HCEC 1CT (cell line): ENCODE measurements at places on chromosomes 7 and 10.

- no peak for DNase-seq
These were observed 16.1 kb downstream of the MYL10 start for GRCh38 chr7:101612885-101613515.

DNA sequence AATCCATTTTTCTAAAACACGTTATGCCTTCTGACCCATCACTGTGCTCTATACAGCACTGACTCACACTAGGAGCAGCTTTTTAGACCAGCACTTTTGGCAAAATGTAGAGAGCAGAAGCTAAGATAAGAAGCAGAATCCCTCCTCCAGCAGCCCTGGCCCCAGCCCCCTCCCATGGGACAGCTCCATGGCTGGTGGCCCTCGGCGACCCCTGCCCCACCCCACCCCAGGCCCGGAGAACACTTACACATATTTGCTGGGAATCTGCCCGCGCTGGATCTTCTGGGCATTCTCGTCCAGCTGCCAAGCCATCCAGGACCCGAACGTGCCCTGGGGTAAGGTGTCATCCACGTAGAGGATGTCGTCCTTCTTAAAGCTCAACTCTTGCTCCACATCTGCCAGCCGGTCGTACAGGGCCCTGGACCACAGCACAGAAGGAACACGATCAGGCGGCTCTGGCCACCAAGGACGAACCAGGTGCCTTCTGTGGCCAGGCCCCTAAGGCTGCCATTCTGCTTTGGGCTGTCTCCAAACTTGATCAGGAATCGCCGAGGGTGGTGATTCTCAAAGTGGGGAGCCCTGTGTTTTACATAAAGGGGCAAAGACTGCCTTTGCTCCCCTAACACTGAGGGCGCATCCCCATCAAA is 119.9 kb downstream of the DLG5 start:
- DNase-seq: no peak

DNA sequence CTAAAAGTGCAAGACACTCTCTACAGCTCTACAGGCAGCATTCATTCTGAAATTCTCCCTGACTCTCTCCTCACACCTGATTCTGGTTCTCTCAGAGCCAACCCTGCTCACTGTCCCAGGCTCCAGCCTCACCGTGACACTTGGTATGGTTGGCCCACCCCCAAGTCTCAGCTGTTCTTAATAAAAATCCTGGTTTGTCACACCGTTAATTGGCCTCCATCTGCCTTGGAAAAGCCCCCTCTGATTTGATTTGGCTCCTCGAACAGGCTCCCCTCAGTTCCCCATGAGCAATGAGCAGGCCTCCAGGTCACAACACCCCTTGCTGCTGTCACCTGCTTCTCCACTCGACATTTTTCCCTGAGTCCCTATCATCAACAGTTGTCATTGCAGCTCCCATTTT is 507.3 kb upstream of the AUTS2 start:
- no peak for DNase-seq

DNA sequence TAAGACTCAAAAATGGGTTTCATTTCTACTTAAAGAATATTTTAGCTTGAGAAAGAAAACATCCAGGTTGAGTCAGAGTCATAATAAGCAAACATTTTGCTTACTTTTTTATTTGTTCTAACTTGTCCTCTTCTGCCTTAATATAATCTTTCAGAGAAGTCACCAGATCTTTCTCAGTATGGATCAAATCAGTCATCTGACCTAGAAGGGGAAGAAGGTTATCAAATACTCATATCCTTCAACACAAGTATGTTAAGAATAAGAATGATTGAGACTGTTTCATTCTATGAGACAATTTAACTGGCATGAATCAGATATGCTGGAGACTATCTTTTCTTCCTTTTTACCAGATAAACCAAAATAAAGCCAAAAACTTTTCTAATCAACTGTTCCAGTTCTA is 23.0 kb downstream of the P4HA1 start:
- no peak for DNase-seq

GRCh38 chr7:81560708-81561107 is 209.1 kb downstream of the HGF start:
- DNase-seq: no peak

DNA sequence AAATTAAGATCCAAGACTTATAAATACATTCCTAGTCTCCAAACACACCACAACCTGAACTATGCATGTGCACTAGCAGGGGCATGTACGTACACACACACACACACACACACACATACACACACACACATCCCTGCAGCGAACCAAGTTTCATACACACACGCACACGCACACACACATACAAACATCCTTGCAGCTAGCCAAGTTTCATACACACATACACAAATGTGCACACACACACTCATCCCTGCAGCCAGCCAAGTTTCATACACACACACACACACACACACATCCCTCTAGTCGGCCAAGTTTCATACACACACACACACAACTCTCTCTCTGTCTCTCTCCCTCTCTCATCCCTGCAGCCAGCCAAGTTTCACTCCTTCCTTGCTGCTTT is 82.7 kb upstream of the WIPF3 start:
- peak; percentile 70 for DNase-seq

DNA sequence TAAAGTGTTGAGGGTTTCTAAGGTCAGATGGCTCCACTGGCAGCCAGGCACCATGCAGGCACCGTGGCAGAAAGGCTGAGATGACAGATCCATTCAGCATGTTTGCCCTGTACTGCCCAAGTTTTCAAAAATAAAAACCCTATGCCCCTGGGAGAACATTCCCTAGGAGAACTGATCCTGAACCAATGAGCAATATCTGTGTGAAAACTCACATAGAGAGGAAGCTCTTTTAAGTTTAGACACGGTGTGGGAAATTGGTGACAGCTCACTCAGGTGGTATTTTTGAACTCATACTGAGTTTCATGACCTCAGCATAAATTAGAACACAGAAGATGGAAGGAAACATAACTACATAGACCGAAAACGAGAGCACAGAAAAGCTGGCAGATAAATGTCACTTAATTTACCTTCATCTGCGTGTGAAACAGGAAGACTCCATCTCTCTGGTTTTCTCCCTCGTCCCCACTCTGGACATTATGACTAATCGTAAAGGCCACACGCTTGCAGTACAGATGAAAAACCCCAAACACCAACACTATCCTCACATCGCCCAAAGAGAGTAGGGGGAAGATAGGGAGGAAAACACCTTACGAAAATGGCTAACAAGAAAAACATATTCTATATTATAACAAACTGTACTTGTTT is 127.8 kb downstream of the ICA1 start:
- DNase-seq: no peak

DNA sequence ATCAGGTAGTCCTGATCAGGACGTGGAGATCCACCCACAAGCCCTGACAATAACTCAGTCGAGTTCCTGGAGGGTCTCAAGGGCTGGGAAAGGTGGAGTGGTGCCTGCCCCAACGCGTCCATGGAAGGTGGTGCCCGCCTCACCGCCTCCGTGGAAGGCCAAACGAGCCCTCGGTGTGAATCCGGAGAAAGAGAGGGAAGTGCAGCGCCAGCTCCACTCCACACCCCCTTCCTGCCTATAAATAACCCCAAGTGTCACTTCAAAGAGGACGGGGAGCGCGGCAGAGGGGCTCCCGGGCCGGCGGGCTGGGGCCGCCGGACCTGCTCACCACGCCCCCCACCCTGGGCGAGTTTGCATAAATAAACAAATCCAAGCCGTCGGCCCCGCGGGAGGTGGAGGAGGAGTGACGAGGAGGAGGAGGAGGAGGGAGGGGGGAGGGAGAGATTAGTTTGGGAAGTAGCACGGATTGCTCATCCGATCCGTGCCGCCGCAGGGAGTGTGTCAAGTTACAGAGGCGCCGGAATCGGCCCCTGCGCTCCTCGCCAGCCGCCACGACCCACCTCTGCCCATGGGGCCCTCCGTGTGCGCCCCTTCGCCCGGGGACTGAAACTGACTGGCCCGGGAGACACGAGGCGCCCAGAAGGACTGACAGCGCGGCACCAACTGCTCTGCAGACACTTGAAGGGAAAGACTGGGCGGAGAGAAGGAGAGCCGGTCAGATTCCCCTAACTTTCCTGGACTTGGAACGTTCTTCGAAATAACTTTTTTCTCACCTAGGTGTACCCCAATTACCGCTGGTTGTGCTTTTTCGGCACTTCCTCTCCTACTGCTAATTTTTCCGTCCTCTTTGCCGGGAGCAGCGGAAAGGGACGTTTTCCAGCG is at the start of gene COL13A1:
TSS of gene COL13A1 (plus strand) at position 473 of the 882 bp plus-strand sequence. CDS start 518 bp downstream, outside the sequence.
- peak; percentile 76 for DNase-seq

DNA sequence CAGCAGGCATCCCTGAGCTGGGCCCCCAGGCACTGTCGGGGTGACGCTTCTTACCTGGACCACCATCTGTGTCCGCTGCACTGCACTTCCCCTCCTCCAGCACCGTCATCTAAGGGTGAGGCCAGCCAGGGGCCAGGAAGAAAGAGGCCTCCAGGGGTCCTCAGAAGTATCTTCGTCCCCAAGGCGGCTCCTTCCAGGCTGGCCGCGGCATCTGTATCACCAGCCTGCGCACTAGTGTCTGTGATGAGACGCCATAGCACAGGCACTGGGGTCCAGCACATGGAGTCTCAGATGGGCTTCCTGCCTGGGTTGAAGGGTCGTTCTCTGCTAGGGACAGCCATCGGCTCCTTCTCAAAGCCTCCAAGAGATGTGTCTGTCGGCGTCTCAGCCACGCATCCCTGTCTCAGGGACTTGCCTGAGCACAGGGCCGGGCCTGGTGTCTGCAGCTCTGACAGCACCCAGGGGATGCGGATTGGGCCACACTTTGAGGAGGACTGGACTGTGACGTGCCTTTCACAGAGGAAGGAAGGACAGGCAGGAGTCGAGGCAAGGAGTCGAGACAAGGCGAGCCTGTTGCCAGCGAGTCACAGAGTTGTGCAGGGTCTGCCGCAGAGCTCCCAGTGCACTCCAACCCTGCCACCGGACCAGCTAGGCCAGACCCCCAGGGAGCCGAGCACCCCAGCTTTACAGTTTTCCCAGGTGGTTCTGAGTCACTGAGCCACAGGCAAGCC is 101.5 kb upstream of the DIP2C start:
- DNase-seq: no peak

GRCh38 chr7:6226194-6226799 is 46.1 kb downstream of the CYTH3 start:
- DNase-seq: peak; percentile 92

- no peak for DNase-seq
These were observed 62.9 kb downstream of the GRM8 start for GRCh38 chr7:127189886-127190285.

DNA sequence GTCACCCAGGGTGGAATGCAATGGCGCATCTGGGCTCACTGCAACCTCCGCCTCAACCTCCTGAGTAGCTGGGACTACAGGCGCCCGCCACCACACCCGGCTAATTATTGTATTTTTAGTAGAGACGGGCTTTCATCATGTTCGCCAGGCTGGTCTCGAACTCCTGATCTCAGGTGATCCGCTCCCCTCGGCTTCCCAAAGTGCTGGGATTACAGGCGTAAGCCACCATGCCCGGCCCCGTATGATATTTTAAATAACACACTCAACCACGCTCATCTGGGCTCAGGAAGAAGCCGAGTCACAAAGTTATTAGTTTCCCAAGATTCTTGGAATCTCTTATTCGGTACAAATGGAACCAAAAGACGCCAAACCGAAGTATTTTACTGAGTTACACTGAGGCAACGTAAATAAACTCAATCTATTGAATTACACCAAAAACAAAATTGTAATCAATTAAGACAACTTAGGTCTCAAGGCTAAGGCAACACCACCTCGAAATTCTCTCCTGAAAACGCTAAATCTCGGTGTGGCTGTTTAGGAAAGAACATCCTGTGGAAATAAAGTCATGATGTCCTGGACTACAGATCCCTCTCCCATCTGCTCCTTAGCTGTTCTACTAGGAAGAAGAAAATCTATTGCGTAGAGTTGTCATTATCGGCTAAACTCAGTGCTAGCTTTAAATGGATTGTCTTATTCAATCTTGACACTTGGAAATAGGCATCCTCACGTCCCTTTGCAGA is 910 bp downstream of the ARHGAP19 start:
- DNase-seq: no peak

DNA sequence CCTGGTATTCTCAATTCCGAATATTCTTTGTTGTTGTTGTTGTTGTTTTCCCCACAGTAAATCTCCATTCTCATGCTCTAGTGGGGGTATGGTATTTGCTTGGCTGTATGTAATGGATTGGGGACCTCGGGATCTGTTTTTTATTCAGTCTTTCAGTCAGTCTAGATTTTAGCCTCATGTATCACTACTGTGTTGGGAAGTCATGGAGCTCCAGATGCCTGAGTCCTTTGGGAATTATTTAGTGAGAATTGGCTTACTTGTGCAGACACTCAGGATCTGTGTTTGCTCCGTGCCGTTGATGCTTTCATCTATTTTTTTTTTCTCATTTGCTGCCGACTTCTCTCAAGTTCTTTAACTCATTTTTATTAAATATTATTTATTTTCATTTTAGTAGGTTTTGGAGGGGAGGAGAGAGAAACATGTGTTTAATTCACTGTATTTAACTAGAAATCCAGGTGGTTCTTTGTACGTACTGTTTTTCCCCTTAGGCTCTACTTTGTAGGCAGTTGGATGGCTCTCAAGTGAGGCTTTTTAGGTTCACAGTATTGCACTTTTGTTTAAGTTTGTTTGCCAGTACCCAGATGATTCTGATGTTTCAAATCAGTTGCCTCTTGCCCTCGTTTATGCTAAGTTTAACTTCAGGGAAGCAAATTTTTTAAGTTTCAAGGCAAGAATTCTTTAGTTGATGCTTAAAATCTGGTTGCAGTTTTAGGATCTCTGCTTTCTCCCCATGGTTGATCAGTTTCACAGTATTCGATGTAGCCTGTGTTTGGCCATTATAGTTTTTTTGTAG is 36.9 kb downstream of the ZNRF2 start:
- no peak for DNase-seq

GRCh38 chr10:106179430-106179829 is 985.1 kb downstream of the SORCS1 start:
- no peak for DNase-seq

DNA sequence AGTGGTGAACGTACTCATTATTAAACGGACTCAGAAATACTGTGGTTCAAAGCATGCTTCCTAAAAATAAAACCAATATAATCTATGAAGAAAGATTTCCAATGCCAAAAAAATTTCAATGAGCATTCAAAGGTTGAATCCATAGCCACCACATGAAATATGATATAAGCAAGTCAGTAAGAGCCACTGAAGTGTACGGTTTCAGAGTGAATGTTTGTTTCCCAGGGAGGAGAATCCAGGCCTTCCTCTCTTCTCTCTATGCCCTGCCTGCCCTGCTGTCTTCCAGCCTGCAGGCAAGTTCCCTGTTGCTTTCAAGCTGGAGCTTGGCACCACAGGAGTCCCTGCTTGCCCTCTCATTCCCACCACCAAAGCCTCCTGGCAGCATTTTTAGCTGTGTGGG is 1171.6 kb upstream of the C7orf33 start:
- DNase-seq: no peak

DNA sequence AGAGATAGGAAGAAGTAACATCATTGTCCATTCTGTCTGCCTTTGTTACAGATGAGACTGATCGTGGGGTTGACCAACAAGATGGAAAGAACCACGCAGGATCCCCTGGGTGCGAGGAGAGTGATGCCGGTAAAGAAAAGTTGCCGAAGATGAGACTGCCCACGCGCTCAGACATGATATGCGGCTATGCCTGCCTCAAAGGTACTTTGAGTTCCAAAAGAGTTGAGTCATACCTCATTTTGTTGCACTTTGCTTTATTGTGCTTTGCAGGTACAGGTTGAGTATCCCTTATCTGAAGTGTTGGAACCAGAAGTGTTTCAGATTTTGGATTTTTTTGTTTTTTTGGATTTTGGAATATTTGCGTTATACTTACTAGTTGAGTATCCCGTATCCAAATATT is 12.2 kb upstream of the CLCN1 start:
- no peak for DNase-seq
